BJ (cell line): ENCODE measurements at places on chromosomes 2 and 18. TPM values are rescaled to one million over a fixed set of nuclear protein-coding genes. Genes with fewer than 3 reads are reported as not detected.

DNA sequence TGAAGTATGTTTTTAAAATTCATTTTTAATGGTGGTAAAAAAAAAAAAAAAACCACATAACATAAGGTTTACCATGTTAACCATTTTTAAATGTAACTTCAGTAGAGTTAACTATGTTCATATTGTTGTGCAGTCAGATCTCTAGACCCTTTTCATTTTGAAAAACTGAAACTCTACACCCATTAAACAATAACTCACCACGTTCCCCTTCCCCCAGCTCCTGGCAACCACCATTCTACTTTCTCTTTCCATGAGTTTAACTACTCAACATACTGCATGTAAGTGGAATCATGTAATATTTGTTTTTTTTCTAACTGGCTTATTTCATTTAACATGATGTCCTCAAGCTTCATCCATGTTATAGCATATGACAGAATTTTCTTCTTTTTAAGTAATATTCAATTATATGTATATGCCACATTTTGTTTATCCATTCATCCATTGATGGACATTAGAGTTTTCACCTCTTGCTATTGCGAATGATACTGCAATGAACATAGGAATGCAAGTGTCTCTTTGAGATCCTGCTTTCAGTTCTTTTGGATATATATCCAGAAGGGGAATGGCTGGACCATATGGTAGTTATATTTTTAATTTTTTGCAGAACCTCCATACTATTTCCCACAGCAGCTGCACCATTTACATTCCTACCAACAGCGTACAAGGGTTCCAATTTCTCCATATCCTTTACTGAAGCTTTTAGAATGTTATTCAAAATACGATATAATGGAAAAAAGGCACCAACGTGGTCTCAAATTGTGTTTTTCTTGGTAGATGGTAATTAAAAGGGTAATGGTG, 91.0 kb downstream of the SPTBN1 start:
- no peak for DNase-seq

DNA sequence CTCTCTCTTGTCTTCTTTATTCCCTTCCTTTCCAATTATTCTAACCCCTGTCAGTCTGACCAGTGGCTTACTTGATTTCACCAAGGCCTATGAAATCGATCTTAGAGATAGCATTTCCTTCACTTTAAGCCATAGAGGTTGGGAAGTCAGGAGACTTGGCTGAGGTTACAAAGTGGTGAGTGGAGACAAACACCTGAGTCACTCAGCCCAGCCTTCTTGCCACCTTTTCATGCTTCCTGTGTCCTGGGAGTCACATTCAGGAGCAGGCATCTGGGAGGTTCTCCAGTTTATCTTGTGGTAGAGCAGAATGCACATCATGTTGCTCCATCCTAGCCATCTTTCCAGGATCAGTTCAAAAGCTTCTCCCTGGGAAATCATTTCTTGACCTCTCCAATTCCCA, 59.1 kb downstream of the VSNL1 start:
- no peak for DNase-seq

DNA sequence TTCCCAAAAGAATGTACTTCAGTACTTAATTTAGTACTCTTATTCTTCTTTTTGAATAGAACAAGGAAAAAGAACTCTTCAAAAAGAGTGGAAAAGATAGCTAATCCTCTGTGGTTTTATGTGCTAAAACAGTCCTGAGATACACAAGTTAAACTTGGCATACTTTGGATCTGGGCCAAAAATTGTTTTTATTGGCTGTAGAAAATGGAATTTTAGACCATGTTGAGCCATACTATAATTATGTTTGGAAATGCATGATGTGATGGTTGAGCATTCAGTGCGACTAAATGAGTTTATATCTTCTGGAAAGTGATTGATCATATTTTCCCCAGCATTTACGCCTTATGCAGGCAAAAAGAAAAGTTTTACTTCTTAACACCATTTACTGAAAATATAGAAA, 18.0 kb upstream of the PDE1A start:
- DNase-seq = no peak

DNA sequence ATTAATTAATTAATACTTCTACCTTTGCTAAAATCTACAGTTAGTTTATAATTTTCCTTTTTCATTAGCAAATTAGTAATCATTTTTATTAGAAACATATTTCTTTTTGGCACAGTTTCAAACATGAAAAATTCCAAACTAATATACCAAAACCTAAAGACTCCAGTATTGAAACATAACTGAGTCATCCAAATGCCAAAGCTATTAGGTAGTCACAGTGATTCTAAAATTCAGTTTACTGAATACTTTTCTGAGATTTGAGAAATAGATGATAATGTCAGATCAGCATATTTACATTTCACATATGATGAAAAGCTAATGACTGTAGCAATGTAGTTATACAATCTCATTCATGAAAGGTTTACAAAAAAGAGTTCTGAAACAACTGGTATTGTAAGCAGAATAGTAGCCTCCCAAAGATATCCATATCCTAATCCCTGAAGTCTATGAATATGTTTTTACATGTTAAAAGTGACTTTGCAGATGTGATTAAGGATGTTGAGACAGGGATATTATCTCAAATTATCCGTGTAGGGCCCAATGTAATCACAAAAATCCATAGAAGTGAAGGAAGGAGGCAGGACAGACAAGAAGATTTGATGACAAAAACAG, 680.2 kb upstream of the CHAC2 start:
- DNase-seq = peak; percentile 10

The MZT2A gene
- polyA plus RNA-seq = 60.4 and 114 TPM in 2 replicates

The RBM44 gene
- 0.05 and 0.07 TPM in 2 replicates for polyA plus RNA-seq
